Foreskin melanocyte (primary cell): ENCODE measurements at places on chromosomes 2 and 18.
A peak's percentile ranks its signal among the peaks of the same experiment; 100 is the strongest.

DNA sequence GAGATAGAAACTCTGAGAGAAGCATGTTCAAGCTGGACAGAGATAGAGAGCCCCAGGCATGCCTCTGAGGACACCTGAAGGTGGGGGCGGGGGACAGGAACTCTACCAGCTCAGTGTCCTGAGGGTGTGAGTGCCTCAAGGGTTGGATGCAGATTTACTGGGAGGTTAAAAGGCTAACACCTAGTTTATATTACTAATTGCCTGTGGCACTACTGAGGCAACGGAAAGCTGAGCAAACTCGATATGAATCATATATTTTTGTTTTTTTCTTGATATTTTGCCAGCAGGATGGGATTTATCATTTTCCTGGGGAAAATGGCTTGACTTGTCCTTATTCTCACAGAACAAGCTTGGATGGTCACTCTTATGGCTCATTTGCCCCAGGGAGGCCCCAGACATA lies 319.5 kb downstream of the ALK start:
- no peak for DNase-seq

GRCh38 chr2:222561817-222562645 lies 93.9 kb downstream of the FARSB start:
- DNase-seq = peak; percentile 70

GRCh38 chr18:35502052-35502451 lies 4.3 kb upstream of the INO80C start:
- DNase-seq = no peak

- no peak for DNase-seq
These were observed 156.5 kb downstream of the COL6A3 start for GRCh38 chr2:237257471-237257951.

DNA sequence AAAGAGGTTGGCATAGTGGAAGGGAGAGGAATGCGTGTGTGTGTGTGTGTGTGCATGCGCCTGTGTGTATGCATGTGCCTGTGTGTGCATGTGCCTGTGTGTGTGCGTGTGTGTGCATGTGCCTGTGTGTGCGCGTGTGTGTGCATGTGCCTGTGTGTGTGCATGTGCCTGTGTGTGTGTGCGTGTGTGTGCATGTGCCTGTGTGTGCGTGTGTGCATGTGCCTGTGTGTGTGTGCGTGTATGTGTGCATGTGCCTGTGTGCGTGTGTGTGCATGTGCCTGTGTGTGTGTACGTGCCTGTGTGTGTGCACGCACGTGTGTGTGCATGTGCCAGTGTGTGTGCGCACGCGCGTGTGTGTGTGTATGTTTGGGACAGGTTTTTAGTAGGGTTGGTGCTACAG lies 205.1 kb downstream of the MEMO1 start:
- no peak for DNase-seq

DNA sequence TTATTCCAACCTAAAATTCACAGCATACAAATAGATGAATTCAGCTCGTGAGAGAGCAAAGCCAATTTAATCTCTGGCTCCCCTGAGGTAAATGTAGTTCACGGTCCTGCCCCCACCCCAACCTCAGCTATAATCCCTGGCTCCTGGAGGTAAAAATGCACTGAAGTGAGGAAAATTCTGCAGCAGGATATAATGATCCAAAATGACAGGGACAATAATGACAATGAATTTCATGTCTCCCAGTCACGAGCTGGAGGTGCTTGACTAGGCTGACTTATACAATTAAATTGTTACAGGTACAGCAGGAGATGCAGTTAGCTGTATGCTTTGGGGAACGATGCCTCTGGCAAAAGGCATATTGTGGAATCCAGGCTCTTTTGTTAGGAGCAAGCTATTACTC lies 82.0 kb downstream of the GPD2 start:
- DNase-seq = no peak

GRCh38 chr2:200131307-200131706 lies 175.2 kb upstream of the SPATS2L start:
- DNase-seq = no peak

- no peak for DNase-seq
These were observed 112.8 kb upstream of the RASGRP3 start for GRCh38 chr2:33363325-33364298.

DNA sequence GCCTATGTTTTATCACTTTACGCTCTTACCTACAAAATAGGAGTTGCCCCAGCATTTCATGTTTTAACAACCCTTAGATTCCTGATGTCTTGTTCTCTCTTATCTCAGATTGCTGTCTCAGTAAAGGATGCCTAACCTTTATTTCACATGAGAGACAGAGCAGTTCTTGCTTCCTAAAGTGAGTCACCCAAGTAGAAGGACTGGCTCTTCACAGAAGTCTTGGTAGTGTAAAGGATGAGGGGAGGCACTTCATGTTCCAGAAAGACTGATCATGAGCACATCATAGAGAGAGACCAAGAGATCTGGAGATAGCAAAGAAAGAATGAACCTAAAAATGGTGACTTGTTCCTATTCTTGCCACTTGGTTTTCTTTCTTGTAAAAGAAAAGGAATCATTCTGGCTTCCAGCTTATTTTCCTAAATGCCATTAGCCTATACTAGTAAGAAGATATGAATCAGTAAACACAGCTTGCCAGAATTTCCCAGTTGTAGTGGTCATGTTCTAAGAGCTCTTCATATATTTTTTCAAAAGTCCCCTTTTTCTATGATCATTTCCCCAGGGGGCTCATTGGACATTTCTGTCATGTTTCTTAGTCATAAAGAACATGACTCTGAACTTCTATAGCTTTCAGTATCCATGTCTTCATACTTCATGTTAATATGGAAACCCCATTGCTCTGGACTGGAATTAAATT lies 54.9 kb downstream of the MAPRE2 start:
- no peak for DNase-seq

DNA sequence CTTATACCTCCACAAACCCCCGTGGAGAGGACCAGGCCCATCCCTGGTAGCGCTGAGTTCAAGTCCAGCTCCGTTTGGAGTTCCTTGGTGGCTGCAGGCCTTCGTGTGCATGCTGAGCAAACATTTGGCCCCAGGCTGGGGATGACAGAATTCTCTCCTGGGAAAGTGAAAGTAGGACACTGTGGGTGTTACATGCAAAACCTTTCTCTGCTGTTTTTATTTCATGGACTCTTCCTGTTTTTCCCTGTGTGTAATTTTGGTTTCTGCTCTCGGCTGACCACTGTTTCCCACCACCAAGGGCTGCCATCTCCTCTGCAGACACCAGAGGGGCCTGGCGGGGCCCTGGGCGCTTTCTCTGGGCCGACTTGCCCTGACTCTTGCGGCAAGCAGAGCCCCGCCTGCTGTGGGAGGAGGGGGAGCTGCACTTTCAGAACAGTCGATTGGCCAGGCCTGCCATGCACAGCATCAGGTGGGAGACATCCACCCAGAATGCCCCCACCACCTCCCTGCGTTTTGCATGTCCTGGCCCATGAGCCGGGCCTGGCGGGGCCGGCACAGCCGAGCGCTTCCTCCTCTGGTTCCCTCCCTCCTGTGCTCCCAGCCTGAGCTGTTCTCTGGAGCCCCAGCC lies 102.4 kb downstream of the CABLES1 start:
- peak; percentile 56 for DNase-seq

- DNase-seq = no peak
These were observed 3.7 kb upstream of the MAL start for GRCh38 chr2:95021847-95022246.

- DNase-seq = no peak
These were observed 23.1 kb downstream of the ST3GAL5 start for GRCh38 chr2:85865539-85866164.

DNA sequence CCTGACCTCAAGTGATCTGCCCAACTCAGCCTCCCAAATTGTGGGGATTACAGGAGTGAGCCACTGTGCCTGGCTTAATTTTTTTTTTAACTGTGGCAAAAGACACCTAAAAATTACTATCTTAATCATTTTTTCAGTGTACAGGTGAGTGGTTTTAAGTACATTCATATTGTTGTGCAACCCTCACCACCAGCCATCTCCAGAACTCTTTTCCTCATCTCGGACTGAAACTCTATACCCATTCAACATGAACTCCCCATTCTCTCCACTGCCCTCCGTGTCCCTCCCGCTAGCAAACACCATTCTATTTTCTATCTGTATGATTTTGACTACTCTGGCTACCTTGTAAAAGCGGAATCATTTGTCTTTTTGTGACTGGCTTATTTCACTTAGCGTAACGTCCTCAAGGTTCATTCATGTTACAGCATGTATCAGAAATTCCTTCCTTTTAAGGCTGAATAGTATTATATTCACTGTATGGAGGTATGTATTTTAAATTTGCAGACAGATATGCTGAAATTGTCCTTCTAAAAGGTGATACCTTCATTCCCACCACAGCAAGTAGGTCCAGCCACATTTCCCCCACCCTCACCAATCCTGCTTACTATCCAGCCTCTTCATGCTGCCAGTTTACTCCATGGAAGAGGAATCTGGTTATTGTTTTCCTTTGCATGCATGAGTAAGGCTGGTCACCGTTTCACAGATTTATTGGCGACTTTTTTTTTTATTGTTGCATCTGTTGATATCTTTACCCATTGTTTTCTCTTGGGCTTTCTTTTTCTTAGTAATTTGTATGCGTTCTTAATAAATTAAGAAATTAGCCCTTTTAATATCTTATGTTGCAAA lies 40.6 kb upstream of the ANXA4 start:
- no peak for DNase-seq

DNA sequence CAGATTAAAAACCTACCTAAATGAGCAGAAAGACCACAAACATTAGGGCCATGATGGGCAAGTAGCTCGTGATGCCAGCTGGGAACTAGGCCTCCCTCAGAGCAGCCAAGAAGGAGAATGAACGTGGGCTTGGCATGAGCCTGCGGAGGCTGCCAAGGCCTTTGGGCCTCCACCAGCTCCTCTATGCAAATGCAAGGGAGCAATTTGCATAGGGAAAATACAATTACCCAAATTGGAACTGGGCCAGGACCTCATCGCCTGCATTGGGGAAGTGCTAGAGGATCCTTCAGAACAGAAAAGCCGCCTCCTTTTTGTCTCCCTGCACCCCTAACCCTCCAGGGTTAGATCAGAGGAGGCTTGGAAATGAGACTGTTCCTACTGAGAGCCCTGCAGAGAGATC lies 326.4 kb downstream of the SMAD2 start:
- no peak for DNase-seq

GRCh38 chr2:84882775-84883550 lies 2.1 kb upstream of the TRABD2A start:
- no peak for DNase-seq

GRCh38 chr2:149385350-149385749 lies 55.0 kb downstream of the LYPD6 start:
- no peak for DNase-seq

GRCh38 chr2:192148241-192148619 lies 46.5 kb downstream of the TMEFF2 start:
- no peak for DNase-seq

DNA sequence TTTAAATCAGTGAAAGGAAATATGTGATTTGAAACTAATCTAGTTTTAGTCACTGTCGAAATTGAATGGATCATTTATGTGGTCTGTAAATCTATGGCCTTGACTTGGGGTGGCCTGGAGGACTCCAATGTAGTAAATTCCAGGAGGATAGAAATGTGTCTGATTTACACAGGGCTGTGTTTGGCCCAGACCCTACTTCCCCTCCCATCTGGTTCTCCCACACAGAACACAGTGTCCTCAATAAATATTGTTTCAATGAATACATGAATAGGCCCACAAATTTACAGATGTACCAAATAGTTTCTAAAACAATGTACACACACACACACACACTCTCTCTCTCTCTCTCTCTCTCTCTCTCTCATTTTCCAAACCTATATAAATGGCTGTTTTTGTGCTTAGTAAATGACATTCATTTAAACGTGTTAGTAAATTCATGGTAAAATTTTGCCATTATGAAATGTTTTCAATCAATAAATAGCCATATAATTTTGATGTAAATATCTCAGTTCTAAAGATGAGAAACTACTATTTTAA lies 1.9 kb downstream of the CCDC68 start:
- no peak for DNase-seq

GRCh38 chr2:69846182-69847067 lies 17.0 kb downstream of the GMCL1 start:
- no peak for DNase-seq

- no peak for DNase-seq
These were observed 10.6 kb downstream of the MFSD6 start for GRCh38 chr2:190418727-190419126.

GRCh38 chr2:234427081-234428061 lies 69.5 kb downstream of the ARL4C start:
- no peak for DNase-seq

- no peak for DNase-seq
These were observed 77.8 kb downstream of the BCL2 start for GRCh38 chr18:63241760-63242159.

DNA sequence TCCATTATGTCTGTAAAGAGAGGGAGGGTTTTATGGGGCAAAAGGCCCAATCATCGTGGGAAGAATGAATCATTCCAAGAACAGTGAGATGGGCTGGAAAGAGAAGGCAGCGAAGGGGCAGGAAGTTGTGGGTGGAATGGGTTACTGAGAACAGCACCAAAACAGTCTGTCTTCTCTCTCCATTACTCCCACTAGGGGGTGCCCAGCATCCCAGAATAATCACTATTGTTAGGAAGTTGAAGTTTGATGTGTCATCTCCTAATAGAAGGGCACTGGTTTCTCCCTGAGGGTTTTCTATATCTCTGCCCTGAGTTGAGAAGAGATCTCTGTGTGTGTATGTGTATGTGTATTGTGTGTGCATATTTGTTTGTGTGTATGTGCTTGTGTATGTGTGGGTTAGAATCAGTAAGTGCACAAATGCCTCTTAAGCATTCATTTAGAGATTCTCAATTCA lies 76.6 kb upstream of the MAP4K3 start:
- DNase-seq = peak; percentile 97

DNA sequence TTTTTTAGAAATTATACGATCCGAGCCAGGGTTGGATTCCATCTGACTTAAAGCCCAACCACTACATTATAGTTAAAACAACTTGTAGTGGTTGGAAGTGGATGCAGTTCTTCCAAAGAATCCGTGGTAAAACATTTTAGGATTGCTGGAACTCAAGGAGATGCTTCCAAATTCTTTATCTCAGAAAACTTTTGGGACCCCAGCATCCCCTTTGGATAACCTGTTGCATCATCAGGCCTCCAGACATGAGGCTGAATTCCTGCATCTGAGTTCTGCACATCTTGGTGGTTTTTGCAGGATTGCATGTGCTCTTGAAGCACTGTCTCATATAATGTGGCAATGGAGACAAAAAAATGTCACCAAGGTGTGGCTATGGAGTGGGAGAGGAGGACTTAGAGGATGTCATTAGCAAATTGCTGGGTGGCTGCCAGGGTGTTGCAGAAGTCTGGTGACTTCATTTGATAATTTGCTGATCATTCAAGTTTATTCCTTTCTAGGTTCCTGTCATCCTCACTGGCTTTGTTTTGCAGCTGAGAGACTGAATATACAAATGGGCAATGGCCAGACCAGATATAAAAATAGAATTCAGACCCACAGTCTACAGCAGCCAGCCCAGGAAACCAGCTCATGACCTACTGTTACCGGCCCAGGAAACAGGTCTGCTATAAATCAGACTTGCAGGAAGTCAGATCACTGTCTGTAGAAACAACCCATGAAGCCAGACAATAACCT lies 207.7 kb downstream of the BCL2 start:
- no peak for DNase-seq

GRCh38 chr2:78993518-78994148 lies 31.9 kb upstream of the REG3G start:
- DNase-seq = no peak

- DNase-seq = no peak
These were observed 472.7 kb downstream of the CMPK2 start for GRCh38 chr2:6392966-6393365.
